Cortex of kidney (tissue), 1 donor: ENCODE measurements at places on chromosomes 3 and 15.

- no peak for DNase-seq
Measured at GRCh38 chr3:123089611-123090331, 22.9 kb downstream of the PDIA5 start.

DNA sequence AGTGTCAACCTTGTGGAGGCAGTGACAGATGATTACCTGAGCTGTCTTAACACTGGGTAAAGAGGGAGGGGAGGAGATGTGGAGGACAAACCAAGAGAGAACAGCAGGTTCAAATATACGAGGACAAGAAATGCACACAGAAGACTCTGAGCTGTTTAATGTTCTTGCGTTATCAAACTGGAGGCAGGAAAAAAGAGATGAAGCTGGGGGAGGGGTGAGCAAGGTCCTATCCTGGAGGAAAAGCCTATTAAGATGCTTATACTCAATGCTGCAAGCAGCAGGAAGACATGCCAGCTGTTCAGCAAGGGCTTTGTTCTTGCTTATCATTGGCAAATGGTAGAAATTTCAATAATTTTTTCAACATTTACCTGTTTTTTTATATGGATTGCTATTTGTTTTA lies 345.7 kb upstream of the TRIM42 start:
- no peak for DNase-seq

DNA sequence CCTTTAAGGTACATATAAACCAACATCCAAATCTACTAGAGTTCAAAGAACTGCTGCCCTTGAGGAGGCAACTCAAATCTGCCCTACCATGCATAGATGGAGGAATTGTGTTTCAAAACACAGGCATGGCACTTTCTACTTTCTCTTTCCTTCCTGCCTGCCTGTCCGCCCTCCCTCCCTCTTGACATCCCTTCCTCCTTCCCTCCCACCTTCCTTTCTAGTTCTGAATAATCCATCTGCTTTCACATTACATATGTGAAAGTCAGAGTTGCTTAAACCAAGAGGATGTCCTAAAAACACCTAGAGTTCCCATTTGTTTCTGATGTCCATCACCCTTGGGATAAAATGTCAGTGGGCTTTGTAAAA lies 537.6 kb downstream of the FOXP1 start:
- DNase-seq, result no peak

DNA sequence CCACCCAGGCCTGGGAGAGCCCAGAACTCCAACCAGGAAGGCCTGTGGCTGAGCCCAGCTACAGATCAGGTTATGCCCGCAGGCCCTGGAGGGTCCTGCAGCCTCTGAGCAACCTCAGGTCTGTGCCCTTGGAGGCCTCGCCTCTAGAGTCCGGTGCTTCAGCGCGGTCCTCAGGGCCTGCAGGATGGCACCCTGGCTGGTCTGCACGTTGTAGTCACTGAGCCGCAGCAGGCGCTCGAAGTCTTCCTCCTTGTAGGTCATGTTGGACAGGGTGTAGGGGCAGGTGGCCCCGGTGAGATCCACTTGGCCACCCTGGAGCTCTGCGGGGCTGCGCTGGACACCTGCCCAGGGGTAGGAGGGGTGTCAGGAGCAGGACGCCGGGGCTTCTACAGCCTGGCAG lies 25.8 kb downstream of the PLA2G4D start:
- no peak for DNase-seq

GRCh38 chr15:37941779-37942178 lies 7.3 kb downstream of the TMCO5A start:
- DNase-seq, result no peak

DNA sequence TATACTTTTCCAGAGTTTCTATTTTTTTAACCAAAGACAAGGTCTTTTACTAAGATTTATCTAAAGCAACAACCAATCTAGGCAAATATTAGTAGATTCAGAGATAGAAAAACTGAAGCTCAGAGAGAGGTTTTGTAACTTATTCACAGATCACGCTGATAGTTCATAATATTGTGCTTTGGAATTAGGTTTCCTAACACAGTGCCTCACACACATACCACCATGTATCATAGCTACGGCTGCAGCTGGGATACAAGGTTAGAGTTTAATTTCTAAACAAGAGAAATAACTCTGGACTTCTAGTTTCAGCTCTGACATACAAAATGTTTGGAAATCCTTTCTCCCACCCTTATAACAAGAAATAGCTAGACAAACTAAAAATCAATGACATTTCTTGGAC lies 565.7 kb downstream of the PYDC2 start:
- DNase-seq, result no peak

- DNase-seq, result no peak
Measured at GRCh38 chr3:141285570-141285969, 53.9 kb downstream of the PXYLP1 start.

- no peak for DNase-seq
Measured at GRCh38 chr15:57138349-57138788, 219.9 kb downstream of the TCF12 start.

DNA sequence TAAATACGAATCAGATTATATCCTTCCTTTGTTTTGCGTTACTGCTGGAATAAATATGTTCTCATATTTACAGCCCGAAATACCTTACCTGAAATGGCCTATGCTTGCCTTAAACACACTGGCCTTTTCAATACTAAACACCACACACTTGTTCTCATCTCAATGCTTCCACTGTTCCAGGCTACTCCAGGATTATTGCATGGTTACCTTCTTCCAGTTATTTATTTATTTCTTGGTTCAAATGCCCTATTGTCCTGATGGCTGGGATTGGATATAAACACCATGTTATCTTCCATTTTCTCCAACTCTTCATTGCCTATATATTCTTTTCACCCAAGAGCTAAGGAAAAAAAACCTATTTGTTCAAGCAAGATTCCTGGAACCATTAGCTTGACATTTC lies 125.3 kb downstream of the SI start:
- DNase-seq, result no peak

DNA sequence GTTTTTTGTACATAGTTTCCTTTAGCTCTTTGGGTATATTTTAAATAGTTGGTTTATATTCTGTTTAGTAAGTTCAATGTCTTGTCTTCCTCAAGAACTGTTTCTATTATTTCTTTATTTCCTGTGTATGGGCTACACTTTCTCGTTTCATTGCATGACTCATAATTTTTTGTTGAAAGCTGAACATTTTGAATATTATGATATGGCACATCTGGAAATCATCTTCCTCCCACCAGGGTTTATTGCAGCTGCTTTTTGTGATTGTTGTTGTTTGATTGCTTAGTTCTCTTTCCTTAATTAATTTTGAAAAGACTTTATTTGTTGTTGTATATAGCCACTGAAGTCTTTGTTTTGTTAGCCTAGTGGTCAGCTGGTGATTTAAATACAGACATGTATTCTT lies 43.8 kb downstream of the LSM3 start:
- no peak for DNase-seq

- no peak for DNase-seq
Measured at GRCh38 chr3:20194793-20195460, 8.9 kb upstream of the SGO1 start.

- DNase-seq, result no peak
Measured at GRCh38 chr3:196528639-196529233, 13.6 kb upstream of the SMCO1 start.

DNA sequence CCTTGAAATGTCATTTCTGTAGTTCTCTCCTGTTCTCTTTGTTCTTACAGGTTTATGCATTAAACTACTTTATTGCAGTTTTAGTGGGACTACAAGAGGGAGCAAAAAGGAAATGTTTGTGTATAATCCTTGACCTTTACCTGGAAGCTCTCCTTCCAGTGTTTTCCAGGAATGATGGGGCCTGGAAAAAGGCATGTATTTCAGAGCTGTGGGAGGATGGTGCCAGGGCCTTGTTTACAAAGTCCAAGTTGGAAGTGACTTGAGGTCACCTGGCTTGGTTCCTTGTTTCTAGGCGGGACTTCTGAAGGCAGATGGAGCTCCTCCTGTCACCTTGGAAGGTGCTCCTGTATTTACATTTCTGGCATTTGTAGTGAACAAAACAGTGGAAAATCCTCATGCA lies 15.1 kb downstream of the ACVR2B start:
- no peak for DNase-seq

DNA sequence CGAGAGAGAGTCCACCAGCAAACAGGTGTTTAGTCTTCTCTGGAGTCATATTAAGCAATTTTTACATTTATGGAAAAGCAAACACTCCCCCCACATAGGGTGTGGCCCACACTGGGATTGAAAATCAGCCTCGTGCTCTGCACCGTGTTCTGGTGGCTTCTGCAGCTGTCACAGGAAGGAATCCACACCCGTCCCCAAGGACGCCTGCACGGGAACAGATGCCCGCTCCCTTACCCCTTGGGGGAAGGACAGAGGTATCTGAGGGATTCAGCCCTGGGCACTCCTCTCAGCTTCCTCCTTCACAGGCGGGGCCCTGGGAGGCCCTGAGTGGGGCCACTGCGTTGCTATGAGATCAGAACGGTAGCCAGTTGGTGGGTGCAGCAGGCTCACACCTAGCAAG lies 27.8 kb downstream of the LIPC start:
- DNase-seq, result no peak

DNA sequence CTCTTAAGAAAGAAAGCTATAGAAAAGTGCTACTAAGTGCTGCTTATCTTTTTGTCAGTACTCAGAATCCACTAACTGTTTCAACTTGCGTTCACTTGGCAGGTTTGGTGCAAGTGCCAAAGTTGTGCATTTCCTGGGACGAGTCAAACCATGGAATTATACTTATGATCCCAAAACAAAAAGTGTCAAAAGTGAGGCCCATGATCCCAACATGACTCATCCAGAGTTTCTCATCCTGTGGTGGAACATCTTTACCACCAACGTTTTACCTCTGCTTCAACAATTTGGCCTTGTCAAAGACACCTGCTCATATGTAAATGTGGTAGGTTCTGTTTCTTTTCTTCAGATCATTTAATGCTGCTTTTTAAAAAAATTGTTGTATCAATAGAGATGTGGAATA lies 32.6 kb downstream of the GYG1 start:
- DNase-seq, result no peak

DNA sequence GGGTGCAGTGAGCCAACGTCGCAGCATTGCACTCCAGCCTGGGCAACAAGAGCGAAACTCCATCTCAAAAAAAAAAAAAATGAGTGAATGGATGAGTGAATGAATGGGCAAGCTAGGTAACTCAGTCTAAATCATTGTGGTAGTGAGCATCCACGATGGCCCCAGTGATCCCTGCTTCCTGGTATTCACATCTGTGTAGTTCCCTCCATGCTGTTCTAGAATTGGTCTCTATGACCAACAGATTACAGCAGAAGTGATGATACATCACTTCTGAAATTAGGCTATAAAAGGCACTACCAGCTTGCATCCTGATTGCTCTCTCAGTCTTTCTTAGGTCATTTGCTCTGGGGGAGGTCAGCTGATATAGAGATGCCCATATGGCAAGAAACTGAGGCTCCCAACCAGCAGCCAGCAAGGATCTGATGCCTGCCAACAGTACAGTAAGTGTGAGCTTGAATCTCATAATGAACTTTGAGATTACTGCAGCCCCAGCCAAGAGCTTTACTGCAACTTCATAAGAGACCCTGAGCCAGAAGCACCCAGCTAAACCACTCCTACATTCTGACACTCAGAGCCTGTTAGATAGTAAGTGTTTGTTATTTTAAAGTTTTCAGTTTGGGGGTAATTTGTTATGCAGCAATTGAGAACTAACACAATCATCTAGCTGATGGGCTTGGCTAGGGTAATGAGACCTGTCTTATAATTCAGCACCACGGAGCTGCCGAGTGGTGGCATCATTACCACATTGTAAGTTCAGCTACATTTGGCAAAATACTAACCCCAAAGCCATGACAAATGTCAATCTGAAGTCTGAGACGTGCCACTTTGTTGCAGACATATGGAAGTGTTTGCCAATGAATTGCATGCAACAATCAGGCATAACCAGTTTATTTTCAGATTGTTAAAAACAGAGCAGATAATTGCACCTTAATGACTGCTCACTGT lies 53.0 kb downstream of the KLHL6 start:
- DNase-seq, result no peak

GRCh38 chr3:195043607-195044339 lies 227.2 kb downstream of the XXYLT1 start:
- no peak for DNase-seq

GRCh38 chr15:50544368-50544767 lies 2.1 kb downstream of the USP50 start:
- no peak for DNase-seq

- DNase-seq, result no peak
Measured at GRCh38 chr3:186305286-186305685, 56.7 kb downstream of the DGKG start.

DNA sequence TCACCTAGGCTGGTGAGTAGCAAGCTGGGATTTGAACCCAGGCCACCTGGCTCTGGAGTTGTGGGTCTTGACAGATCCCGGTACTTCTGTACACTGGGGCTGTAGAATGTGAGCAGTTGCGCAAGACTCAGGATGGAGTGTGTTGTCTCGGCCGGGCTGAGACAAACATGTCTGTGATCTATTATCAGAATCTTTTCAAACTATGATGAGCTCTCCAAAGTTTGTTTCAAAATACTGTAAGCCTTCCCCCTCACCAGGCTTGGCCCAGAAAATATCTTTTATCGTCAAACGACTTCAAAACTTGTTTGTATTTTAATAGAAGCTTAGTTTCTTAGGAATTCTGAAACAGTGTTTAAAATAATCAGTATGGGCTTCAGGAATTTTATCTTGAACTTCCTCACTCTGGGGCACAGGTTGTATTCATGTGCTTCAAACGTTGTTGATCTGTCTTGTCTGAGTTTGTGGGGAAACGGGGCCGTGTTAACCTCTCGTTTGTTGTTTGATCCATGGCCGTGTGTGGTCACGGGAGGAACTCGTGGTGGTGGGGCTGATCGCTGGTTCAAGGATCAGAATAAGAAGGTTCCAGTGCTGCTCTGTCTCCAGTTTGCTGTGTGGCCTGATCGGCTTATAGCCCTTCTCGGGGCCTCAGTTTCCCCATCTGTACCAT lies 40.3 kb upstream of the TFRC start:
- no peak for DNase-seq
